Muscle of back (tissue), 13 donors: ENCODE measurements at places on chromosomes 7 and 10. TPM values are rescaled to one million over a fixed set of nuclear protein-coding genes. Genes with fewer than 3 reads are reported as not detected.

DNA sequence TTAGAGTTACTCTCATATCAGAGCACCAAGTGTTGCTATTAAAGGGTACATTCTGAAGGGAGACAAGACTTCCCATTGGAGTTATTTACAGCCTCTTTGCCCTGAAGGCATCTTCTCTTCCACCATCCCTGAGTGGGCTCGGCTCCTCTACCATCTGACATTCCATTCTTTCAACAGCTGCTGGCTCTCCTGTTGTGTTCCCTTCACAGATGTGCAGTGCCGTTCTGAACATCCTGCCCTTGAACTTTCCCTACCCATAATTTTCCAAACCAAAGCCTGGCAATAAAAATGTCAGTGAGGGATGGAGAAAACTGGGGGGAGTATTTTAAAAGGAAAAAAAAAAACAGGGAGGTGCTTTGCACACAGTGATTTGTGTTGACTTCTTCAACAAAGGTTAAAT is 392.9 kb downstream of the KCNMA1 start:
- DNase-seq = no peak

- no peak for DNase-seq
Observed at GRCh38 chr7:90655566-90655965, 59.4 kb downstream of the CDK14 start.

DNA sequence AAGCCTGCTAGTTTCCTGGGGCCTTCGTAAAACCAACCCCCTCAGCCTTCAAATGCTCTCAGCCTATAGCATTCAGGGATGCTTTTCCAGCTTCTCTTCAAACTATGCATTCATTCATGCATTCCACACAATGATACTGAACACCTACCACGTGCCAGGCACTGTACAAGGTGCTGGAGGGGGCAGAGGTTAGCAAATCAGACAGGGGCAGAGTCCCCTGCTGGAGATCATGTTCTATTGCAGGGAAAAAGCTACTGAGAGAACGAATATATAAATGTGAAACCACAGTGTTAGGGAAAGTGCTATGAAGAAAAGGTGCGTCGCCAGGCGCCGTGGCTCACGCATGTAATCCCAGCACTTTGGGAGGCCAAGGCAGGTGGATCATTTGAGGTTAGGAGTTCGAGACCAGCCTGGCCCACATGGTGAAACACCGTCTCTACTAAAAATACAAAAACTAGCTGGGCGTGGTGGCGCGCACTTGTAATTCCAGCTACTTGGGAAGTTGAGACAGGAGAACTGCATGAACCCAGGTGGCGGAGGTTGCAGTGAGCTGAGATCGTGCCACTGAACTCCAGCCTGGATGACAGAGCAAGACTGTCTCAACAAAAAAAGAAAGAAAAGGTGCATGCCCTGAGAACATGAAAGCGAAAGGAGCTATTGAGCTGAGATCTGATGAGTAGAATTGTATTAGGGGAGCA is 64.6 kb upstream of the CALN1 start:
- no peak for DNase-seq

Gene LIPM
- not detected for polyA plus RNA-seq

GRCh38 chr10:127186813-127187212 is 9.6 kb downstream of the INSYN2A start:
- no peak for DNase-seq

Gene CRYGN
- polyA plus RNA-seq = 0.09 TPM

Gene CAMK2B
- 11.3 TPM for polyA plus RNA-seq

Gene CHST3
- 13.0 TPM for polyA plus RNA-seq
